ENCODE measurements at places on chromosomes 4 and X.

- peak; percentile 30 for DNase-seq
Measured at GRCh38 chr4:95318483-95318882, 230.3 kb downstream of the UNC5C start.

- no peak for DNase-seq
Measured at GRCh38 chr4:87910795-87911194, 64.7 kb upstream of the SPP1 start.

GRCh38 chr4:10296730-10297129 is 160.5 kb downstream of the ZNF518B start:
- DNase-seq, result no peak

- no peak for DNase-seq
Measured at GRCh38 chr4:75639124-75639695, 8.9 kb upstream of the CDKL2 start.

DNA sequence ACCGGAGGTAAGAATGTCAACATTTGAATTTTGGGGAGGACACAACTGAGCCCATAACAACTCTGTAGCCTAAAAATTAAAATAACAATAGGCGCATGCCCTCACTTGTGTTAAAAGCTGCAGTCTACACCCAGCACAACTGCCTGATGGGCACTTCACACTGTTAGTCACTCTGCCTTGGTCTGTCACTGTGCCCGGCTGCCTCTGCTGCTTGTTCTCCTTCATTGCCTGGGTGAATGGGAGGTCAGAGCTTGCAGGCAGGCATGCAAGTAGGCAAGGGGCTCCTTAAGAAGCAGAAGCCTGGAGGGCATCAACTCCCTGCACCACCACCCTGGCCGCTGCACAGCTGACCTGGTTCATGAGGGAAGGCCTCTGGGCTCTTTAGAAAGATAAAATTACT is 374.8 kb downstream of the MID1IP1 start:
- DNase-seq, result no peak

DNA sequence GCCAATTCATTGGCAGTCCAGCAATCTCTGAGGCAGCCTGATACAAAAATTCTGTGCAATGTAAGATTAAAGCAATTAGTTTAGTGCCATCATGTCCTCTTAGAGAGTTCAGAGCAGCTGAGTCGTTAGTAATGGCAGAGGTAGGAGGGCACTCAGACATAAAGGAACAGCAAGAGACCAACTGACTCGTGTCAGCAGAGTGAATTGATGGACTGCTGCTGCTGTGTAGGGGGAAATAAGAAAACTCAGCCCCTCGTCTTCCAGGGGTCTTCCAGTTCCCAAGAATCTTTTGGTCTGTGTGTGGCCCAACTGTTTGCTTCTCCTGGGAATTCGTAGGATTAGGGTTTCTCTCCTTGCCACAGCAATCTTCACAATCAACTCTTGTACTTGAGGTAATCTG is 100.9 kb downstream of the TTC29 start:
- no peak for DNase-seq

DNA sequence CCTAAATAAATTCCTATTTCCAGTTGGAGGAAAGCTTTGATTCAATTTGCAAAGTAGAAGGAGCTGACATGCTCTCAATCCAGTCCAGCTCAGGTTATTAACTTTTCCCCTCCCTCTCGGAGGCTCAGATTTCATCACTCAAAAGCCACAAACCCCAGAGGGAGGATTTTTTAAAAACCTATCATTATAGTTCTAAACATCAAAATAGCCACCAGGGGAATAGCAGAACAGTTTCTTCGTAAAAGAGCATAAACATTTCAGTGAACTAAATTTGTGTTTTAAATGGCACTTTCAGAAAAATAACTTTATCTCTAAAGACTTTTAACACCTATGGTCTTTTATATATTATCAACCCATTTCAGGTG is 8.8 kb downstream of the GPRIN3 start:
- no peak for DNase-seq

DNA sequence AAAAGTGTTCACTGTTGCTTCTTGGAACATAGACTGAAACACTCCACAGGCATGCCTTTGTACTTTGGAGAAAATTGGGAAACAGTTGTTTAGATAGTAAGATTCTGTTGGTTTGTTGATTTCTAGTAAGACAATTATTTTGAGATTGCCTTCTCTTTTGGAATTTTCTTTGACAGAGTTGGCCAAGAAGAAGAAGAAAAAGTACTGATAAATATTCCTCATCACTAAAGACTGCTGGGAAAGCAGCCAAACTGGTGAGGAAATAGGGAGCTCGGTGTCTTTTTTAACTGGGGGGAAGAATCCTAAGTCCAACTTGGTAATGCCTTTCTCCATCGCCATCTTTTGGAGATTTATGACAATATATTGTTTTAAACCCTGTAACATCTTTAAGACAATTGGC is 370.7 kb downstream of the GPAT3 start:
- DNase-seq, result no peak

DNA sequence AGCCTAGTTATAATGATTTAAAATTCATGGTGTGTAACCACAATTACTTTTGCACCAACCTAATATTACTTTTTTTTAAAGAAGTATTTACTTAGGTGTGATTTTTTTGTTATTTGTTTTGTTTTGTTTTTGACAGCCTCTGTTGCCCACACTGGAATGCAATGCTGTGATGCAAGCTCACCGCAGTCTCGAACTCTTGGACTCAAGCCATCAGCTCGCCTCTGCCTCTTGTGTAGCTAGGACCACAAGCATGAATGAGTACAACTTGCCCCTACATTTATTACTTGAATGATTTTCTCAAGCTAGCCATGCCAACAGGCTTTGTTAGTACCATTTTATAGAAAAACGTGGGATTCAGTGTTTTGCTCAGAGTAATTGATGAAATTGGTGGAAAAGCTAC is 488.8 kb upstream of the CPEB2 start:
- no peak for DNase-seq

DNA sequence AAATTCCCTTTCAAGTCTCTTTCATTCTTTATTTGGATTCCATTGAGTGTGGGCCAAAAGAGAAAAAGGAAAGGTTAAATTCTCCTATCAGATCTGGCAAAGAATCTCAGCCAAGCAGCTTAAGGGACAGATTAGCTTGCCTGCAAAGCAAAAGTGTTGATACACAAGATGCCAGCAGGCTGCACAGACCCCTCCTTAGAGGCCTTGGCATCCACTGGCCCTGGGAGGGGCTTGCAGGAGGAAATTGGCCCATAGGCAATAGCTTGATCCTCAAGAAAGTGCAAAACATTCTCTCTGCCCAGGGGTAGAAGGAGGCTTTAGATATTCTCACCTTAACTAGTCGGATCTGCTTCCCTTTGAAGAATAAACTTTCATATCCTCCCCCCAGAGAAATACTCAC is 300.4 kb upstream of the CPEB2 start:
- no peak for DNase-seq

DNA sequence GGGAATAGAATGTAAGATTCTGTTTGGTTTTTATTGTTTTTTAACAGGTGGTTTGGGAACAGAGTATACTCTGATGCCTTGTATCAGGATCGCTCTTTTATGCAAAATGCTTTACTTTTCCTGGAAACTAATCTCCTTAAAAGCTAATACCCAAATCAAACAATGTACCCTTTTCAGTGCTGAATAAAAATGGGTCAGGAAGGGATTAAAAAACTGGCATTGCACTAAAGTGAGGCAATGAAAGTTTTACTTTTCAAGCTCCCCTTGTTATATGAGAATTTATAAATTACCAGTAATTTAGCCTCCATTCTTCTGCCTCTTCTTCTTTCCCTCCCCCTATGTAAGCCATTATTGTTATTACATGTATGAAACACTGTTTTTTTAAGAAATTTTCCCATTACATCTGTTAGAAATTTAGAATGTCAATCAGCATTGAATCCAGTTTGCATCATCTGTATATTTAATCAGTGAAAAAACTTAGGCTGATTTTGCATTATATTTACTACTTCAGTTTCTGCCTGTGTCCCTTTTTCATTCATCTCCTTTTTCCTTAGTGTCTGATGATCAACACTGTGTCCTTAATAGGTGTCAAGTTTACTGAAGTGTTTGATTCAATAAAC is 89.7 kb upstream of the NPNT start:
- DNase-seq, result no peak

DNA sequence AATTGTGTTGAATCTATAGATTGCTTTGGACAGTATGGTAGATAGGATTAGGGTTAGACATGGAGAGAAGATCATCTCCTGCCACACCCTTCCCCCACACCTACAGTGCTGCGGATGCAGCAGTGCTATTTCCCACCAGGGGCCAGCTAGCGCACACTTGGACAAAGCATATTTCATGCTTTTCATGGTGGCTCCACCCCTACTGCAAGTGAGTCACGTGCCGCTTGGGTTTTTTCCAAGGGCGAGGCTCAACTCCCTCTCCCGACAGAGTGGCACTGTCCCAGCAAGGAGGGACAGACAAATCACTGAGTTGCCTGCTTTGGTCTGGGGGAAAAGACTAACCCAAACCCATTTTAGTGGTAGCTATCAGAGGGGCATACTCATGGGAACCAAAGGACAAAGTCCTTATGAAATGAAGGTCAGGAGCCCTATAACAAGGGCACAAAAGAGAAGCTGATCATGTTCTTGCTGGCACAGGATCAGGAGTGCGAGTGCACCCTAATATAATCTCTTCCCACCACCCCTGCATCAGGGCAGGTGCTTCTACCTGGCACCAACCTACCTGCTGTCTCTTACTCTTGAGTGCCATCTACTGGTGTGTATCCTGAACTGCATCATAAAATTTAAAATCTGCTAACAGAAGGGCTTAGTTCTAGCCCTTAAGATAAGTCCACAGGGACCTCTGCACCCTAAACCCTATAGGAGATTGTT is 55.1 kb upstream of the PGAM4 start:
- DNase-seq, result peak; percentile 14

DNA sequence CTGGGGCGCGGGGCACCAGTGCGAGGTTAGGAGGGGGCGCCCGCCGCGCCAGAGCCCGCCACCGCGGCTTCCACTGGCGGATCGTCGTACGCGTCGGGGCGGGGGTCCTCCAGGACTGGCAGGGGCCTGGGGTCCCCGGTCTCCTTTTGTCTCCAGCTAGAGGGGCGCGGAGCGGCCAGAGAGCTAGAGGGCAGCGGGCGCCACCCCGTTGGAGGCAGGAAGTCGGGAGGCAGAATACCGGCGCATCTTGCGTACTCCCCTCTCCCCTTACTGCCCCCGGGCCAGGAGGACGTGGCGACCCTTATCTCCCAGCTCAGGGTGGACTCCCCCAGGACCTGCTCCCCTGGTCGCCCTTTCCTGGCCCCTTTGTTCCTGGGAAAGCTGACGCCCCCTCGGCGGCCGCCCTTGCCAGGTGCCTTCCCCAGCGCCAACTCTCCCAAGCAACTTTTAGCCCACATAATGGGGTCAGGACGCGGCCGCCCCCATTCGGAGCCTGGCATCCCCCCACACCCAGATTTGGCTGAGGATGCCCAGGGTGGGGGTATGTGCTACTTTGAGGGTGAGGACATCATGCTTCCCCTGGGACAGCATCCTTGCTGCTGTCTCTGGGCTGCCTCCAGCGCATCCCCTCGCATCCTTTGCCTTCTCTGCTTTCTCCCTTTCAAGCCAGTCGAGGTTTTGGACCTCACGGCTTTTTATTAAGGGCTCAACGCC is 933 bp downstream of the CNKSR2 start:
- no peak for DNase-seq

DNA sequence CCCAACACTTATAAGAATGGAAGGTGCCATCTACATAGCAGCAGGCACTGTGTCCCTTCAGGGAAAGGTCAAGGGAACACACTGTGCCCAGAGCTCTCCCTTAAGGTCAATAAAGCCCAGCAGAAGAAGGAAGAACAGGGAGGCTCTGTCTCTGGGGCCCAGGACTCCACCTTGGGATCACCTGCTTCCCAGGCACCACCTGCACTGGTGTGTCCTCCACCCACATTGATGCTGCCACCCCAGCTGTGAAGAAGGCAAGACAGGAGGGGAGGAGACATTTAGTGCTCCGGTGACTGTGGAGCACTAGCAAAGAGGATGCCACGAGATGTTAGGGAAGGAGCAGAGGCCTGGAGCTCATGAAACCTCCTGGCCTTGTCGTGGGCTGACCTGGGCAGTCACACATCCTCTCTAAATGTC is 53.4 kb downstream of the FHDC1 start:
- no peak for DNase-seq

GRCh38 chr4:86380181-86380724 is 20.4 kb upstream of the MAPK10 start:
- DNase-seq, result no peak

DNA sequence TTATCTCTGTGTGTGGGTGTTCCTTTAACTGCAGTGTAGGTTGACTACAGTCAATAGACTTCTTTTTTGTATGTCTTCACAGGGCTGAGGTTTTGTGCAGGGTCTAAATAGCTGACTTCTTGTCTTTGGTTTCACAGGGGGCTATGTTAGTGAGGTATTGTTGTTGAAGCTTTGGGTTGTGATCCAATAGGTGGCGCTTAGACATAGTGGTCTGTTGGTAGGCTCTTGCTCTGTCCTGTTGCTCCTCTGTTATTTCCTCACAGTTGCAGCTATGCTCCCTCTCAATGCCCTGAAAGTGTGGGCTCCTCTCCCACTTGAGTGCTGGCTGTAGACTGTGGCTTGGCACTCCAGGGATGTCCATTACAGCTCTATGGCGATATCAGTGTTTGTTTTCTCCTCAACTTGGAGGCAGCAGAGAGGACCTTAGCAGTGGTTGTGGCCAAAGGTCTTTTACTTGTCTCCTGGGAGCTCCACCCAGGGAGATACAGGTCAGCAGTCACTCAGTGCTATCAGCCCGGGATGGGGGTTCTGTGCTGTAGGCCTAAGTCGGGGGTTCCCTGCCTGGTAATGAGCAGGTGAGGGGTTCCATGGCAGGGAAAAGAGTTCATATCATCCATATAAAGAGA is 14.0 kb downstream of the POF1B start:
- no peak for DNase-seq

GRCh38 chr4:1021386-1022050 is 10.1 kb downstream of the FGFRL1 start:
- DNase-seq, result no peak

DNA sequence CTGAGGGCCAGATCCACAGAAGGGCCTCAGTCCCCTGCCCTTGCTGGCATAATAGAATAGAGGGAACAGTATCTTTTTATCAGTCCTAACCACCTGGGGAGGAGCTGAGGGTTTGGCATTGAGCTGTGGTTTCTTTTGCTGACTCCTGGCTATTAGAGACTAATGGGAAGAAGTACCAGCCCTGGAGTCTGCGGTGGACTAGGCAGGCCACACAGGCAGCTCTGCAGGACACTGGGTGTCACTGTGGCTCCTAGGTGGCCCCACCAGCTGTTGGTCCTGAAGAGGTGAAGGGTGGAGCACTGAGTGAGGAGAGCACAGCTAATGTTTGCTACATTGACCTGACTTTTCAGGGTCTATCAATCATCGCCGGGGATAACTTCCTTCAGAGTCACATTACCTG is 52.8 kb upstream of the GPC4 start:
- DNase-seq, result peak; percentile 33

- no peak for DNase-seq
Measured at GRCh38 chrX:46735622-46736021, 23.3 kb downstream of the SLC9A7 start.

DNA sequence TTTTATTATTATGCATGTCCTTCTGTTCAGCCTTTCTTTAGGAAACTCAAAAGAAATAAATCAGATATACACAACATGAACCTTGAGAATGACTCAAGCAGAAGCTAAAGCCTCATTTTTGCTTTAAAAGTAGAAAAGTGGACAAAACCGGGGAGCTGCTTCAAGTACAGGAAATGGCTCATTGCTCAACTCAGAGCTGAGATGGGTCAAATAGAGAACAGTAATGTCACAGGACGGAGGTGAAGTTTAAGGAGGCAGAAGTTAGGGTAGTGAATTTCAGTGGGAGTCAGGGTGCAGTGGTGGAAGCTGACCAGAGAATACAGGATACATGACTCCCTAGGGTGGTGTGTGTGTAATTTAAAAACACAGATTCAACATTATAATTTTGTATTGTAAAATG is 22.2 kb downstream of the PHKA2 start:
- no peak for DNase-seq
